GOT3 (cell line): ENCODE measurements at places on chromosomes 6 and 20.

DNA sequence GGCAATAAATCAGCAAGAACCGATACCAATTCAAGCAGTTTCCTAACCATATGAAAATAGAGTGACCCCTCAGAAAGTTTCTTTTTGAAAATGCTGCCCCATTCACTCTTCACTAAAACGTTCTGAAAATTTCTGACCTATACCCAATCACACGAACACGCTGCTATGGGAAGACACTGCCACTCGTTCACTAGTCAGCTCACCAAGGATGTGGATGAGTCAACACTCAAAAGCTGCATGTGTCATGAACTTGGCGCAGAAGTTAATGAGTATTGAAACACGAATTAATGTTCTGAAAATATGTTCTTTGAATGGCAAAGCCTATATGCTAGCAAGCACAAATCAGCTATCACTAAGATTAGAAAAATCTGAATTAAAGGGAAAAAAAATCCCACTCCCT is 84.2 kb downstream of the PREP start:
- DNase-seq, result no peak

- peak; percentile 47 for DNase-seq
Measured at GRCh38 chr6:5672581-5673011, 334.1 kb downstream of the NRN1 start.

- DNase-seq, result no peak
Measured at GRCh38 chr20:49679634-49680033, 34.0 kb downstream of the B4GALT5 start.

- peak; percentile 43 for DNase-seq
Measured at GRCh38 chr6:31826793-31827285, 699 bp upstream of the HSPA1B start.

DNA sequence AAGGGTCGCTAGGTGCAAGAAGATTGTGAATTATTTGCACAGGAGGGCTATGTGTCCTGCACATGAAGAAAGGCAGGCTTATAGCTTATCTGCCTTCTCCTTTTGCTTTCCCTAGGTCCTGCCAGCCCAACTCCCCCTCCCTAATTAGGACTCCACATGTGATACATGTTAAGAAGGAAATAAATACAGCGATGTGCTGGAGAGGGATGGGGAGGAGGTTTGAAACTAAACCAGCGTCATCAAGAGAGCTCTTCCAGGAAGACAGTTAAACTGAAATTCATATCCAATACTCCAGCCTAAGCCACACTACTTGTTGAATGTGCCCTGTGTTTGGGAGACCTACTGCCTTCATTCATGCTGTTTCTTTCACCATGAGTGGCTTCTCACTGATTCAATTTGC is 34.9 kb upstream of the UTRN start:
- DNase-seq, result no peak

GRCh38 chr6:125528621-125529041 is 220.8 kb upstream of the HEY2 start:
- DNase-seq, result no peak

DNA sequence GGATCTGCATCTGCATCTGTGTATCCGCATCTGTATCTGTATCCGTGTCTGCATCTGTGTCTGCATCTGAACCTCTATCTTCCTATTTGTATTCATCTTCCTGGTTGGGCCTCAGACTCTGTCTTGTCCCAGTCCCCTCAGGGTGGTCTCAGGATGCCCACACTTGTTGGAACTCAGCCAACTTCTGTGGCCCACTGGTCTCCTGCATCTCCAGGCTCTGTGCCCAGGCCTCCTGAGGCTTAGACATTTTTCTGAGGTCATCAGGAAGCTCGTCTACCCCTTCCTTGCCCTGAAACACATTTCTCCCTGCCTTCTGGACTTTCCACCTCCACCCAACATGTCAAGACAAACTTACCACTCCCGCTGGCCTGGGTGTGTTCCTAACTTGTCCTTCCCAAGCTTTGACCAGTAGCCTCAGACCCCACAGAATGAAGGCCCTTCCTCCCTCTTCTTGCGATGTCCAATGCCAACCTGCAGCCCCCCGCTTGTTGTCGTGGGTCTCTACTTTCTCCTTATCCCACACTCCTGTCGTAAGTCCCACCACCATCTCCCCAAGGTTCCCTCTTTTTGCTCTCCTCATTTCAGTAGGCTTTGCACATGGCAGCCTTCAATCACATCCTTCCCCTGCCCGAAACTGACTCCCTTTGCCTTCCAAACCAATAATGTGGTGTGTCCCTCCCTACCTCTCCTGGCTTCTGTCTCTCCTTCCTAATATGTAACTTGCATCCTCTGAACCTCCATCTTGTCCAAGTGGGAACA is 176.5 kb downstream of the DLL1 start:
- DNase-seq, result no peak

DNA sequence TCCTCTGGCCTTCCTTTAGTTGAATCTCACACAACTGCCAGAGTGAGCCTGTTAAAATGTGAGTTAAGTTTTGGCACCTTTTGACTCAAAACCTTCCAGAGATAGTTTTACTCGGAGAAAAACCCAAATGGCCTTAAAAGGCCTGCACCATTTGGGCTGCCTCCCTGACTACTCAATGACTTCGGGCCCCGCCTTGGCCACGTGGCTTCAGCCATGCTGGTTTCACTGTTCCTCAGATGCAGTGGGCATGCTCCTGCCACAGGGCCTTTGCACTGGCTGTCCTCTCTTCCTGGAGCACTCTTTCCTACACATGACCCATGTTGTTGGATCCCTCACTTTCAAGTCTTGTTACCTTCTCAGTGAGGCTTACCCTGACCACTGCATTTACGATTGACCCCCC is 18.3 kb downstream of the VEGFA start:
- DNase-seq, result no peak
